H54 (cell line): ENCODE measurements at places on chromosomes 2 and 18.

- no peak for DNase-seq
Observed at GRCh38 chr2:224126003-224126402, 86.9 kb upstream of the SERPINE2 start.

- peak; percentile 22 for DNase-seq
Observed at GRCh38 chr2:232781765-232782164, 5.4 kb upstream of the KCNJ13 start.

- DNase-seq, result no peak
Observed at GRCh38 chr2:155714983-155715382, 617.5 kb downstream of the NR4A2 start.

DNA sequence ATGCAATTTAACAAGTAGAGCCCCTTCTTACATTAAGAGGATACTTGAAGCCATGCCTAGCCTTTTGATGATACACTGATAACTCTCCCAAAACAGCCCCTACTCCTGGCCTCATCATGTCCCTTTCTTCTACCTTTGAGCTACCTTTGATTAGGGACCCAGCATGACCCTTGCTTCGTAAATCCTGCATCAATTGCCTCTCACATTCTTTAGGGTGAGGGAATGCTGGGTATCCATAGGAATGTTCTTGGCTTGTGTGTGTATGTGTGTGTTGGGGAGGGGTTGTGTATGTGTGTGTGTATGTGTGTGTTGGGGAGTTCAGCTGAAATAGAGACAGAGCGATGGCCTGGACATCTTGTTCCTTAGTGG lies 5.3 kb upstream of the KRCC1 start:
- DNase-seq, result no peak

GRCh38 chr2:40394597-40394996 lies 57.3 kb downstream of the SLC8A1 start:
- DNase-seq, result no peak

GRCh38 chr2:54593249-54593648 lies 130.2 kb upstream of the EML6 start:
- no peak for DNase-seq

DNA sequence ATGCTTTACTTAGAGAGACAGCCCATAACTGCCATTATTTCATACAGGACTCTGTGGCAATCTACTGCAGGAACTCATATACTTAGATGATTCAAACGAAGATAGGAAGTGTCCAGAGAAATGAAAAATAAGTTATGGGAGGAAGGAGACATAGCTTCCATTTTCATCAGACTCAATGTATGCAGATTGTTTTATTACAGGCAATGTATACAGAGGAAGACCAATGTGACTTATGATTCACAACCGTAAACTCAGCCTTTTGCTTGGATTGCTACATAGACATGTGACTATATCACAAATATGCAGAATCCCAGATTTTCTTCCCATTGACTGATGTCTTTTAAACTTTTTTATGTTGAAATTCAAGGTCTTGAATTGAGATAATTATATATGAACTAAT lies 793.4 kb downstream of the SATB2 start:
- no peak for DNase-seq
